GM23248 (cell line): ENCODE measurements at places on chromosomes 2 and 18.

DNA sequence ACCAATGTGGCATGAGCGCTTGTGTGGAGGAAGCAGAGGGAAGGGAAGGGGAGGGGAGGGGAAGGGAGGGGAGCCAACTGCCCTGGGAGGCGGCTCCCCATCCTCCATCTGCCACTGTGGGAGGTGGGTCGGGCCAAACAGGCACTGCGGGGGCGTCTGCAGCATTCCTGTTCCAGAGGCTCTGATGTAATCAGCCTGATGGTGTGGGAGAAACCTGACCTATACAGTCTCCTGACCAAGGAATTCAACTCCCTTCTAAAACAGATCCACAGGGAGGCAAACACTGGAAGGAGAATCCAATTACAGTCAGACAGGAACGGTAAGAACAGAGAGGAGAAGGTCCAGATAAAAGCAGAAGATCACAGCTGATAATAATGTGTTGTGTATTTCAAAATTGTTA lies 88.8 kb downstream of the CD8B2 start:
- peak; percentile 67 for DNase-seq

DNA sequence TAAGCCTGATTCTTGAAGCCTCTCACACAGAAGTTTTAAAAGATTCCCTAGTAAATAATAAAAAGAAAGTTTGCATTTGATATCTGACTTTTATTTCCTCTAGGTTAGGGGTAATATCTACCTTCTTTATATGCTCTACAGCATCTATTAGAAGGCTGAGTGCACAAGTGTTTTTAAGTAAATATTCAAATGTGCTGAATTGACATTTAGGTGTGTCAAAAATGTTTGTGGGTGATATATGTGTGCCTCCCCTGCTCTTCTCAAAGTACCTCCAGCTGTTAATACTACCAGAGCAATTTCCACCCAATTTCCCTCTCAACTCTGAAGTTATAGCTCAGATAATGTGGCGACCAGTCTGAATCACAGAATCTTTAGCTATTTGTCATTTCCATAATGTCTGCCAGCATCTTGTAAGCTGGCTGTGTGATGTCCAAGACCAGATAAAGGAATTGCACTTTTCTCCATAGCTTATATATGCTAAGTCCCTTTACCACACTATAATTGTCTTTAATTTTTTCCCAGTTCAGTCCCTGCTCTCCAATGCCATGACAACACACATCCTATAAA lies 24.4 kb upstream of the ERMN start:
- DNase-seq: peak; percentile 84

DNA sequence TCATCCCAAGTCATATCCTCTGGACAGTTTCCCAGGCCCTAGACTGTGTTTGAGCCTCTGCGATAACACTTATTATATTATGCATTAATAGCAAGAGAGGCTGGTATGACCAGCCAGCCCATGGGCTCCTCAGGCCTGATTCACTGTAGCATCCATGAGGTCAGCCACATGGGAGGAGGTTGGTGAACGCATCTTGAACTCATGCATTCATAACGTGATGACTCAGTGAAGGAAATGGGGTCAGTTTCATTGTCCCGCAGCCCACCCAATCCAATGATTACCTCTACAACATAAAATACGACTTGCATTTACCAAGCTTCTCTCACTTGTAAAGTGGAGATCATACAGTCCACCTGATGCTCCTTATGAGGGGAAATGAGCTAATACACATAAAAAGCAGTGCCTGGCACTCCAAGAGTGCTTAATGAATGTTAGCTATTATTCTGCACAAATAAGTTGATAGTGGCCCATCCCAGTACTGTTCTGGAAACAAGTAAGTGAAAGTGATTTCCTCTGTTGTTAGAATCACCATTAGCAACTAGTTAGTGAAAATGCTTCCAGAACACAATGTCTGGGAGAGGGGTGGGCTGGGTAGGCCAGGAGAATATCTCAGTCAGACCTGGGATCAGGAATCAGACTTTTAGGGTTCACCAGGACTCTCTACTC lies 46.1 kb upstream of the CELF4 start:
- DNase-seq: no peak

GRCh38 chr18:23809415-23809814 lies 120.2 kb downstream of the LAMA3 start:
- DNase-seq: no peak

DNA sequence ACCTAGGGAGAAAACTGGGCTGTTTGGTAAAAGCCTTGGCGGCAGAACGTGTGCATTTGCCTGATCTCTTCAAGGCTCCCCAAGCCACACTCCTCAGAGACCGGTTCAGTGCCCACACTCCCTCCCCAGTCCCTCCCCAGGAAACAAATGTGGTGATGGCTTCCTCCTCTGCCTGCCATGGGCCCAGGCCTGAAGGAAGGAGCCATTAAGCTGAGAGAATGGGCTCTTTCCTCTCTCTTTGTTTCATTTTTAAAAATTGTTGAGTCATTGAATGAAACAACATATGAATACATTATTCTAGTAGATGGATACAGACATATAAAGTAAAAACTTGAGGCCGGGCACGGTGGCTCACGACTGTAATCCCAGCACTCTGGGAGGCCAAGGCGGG lies 50.6 kb upstream of the YWHAQ start:
- no peak for DNase-seq

DNA sequence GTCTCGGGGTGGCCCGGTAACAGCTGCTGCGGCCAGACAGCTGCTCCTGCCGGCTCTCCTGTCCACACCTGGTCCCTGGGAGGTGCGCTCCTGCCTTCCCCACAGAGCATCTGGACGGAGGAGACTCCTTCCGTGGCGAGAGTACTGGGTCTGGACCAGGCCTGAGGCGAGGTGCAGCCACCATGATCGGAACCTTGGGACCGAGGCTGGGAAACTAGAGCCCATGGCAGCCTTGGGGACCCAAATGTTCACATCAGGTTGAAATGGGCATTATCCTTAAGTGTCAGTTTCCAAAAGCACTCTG lies 628 bp downstream of the GIGYF2 start:
- no peak for DNase-seq

DNA sequence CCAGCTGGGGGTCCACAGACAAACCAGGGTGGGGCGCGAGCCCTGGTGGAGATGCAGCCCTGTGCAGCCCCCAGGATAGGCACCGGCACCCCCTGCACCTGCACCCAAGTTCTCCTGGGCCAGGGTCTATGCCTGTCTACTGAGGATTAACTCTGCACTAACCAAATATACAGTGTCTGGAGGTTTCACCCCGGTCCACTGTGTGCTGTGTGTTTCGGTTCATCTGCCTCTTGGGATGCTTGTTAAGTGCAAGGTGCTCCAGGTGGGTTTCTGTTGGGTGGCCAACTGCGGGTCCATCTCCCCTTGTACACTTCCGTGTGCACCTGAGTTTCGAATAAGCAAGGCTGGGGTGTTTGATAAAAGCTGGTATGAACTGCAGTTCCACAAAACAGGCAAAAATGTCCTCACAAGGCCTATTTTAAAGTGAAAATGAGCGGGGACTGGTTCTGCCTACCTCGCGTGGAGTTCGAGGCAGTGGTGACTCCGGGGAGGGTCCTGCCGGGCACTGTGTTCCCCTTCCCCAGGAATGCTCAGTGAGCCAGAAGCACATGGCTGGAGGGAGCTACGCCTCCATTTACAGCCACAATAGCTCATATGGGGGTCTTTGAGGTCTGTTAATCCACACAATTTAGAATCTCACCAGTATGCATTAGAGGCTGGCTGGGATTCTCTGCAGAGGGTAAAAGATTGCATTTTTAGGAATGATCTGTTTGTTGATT lies 70.7 kb downstream of the EDAR start:
- DNase-seq: no peak

GRCh38 chr2:96205888-96206287 lies 2.7 kb downstream of the STARD7 start:
- peak; percentile 92 for DNase-seq

GRCh38 chr2:143623231-143623908 lies 494.2 kb downstream of the ARHGAP15 start:
- DNase-seq: no peak

DNA sequence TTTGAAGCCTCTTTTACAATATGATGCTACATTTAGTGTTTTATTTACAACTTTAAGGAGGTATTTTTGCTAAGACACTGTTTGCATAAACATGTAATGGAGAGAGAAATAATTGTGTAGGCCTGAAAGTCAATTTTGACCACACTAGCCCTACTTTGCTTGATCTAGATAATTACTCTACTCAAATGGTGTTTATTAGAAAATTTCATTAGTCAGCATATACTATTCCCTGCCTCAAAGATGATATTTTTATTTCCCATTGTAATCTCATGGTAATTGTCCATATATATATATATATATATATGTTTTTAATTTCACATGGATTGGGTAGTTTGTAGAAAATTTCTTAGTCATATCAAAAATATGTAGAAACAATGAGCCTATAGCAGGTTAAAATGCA lies 632.2 kb downstream of the SATB2 start:
- DNase-seq: no peak

DNA sequence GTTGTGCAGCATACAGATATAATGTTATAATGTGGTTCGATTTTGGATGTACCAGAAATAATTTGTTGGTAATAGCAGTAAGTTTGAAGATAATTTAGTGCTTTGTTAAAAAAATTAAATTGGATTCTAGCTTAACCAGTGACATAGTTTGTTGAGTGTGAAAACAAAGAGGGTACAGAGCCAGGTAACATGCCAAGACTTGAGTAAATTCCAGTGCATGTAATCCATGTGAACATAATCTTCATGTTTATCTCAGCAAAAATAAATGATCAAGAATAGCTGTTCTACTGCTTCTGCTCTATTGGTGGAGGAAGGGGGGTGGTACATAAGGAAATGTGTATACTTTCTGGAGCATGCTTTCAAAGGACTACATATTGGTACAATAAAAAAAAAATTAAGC lies 165.8 kb downstream of the DNAH7 start:
- DNase-seq: no peak

DNA sequence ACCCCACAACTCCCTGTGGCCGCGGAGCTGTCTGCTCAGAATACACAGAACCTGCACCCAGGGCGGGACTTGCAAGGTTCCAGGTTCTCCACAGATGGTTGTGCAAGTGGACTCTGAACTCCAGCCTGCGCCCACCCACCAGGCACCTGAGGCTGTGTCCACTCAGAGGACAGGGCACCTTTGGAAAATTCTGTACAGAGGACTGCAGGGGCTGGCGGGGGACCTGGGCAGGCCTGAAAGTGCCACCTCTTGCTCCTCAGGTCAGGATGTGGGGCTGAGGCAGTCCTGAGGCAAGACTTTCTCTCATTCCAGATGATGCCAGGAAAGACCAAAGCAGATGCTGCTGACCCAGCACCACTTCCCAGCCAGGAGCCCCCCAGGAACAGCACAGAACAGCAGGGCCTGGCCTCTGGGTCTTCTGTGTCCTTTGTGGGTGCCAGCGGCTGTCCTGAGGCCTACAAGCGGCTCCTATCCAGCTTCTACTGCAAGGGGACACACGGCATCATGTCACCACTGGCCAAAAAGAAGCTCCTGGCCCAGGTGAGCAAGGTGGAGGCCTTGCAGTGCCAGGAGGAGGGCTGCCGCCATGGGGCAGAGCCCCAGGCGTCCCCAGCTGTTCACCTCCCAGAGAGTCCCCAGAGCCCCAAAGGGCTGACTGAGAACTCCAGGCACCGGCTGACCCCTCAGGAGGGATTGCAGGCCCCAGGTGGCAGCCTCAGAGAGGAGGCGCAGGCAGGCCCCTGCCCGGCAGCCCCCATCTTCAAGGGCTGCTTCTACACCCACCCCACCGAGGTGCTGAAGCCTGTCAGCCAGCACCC lies 14.4 kb downstream of the ARID5A start:
- DNase-seq: no peak

- no peak for DNase-seq
These were observed 713.7 kb downstream of the DSC3 start for GRCh38 chr18:30328839-30329238.

GRCh38 chr2:227106845-227107759 lies 56.9 kb downstream of the COL4A4 start:
- DNase-seq: peak; percentile 78

- no peak for DNase-seq
These were observed 51.5 kb downstream of the CABLES1 start for GRCh38 chr18:23186781-23187180.

GRCh38 chr2:173584676-173585458 lies 230.2 kb downstream of the CDCA7 start:
- DNase-seq: no peak

DNA sequence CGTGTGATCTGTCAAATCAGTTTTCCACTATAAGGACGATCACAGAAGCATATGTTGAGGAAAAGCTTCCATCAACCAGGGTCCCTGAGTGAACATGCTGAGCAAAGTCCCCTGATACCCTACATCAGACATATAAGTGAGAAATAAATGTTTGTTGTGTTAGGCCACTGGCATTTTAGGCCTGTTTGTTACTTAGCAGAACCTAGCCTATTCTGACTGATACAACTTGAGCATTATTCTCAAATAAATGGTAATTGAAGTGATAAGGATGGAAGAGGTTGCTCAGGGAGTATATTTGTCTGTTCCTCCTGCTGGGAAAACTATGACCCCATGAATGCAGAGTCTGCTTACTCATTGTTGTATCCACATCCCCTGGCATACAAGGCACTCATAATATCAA lies 106.4 kb downstream of the LOXHD1 start:
- no peak for DNase-seq

DNA sequence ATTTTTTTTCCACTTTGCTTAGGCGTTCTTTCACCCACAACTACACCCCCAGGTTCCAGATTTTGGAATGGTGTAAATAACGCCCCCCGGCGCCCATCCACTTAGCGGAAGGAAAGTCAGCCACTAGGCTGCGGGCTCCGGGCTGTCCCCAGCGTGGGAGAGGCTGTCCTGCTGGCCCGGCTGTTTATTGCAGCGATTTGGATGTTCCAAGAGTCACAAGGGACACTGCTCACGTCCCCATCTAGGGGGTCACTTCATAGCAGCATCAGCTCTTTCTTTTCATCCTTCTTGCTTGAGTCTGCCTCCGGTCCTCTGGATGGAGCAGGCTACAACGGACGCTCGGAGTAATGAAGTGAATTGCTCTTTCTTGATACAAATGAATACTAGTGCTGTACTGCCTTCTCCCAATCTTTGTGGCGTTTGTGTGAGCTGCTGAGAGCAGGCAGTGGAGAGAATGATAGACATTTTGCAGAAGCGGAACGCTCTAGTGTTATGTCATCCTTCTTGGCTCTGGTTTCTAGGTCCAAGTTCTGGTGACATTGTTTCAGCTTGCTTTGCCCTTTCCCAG lies 50.7 kb upstream of the PAIP2B start:
- peak; percentile 55 for DNase-seq

GRCh38 chr2:12005886-12006681 lies 259.7 kb downstream of the LPIN1 start:
- no peak for DNase-seq

DNA sequence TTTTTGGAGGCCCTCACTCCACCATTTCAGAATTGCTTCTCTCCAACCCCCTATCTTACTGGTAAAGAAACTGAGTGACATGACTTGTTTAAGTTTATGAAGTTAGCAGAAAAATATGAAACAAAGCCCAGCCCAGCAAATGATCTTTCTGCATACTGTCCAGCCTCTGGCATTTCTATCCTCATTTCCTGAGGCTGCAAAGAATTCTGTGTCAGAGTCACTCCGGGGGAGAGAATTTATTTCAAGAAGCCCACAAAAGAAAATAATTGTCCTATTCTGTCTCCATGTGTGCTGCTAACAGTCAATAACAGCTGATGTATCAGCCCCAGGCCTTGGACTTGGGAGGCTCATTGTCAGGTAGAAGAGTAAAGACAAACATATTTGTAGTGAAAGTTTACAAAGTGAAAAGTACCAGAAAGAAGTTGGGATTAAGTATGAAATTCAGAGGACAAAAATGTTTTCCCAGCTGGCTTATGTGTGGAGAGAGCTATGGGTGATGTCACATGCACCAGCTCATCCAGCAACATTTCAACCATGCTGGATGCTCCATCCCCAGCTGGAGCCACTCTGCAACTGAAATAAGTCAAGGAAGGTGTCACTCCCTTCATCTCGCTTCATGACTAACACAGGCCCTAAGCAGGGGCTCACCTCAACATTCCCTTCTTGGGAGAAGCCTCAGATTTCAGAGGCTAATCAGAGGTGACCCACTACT lies 42.3 kb downstream of the TRABD2A start:
- peak; percentile 66 for DNase-seq
